T-helper 2 cell treated with Interferon-gamma antibody and Interleukin-4, amounts not matched to agents 5 μg/mL and 100 μg/mL, for 36 hours (primary cell): ENCODE measurements at places on chromosomes 2 and 18.

- no peak for DNase-seq
Measured at GRCh38 chr18:10840743-10841142, 308.6 kb downstream of the PIEZO2 start.

DNA sequence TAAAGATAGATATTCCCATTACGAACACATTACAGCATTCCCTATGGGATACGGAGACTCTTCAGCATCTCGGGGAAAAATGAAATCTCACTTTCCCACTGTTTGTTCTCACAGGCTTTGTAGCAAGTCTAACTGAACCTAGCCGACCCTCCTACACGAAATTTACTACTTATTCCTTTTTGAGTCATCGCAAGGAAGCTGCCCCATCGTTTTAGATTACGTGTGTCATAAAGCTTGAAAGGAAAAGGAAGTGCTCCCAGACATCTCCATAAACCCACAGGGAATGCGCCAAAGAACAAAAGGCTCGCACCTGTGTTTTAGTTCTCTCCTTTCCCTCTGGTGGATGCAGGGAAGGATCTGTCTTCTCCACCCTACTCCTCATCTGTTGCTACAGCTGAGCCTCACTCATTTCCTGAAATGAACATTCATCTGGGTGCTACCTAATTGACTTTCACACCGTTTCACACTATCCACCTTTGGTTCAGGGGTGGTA, 76.2 kb upstream of the STK39 start:
- DNase-seq = no peak

DNA sequence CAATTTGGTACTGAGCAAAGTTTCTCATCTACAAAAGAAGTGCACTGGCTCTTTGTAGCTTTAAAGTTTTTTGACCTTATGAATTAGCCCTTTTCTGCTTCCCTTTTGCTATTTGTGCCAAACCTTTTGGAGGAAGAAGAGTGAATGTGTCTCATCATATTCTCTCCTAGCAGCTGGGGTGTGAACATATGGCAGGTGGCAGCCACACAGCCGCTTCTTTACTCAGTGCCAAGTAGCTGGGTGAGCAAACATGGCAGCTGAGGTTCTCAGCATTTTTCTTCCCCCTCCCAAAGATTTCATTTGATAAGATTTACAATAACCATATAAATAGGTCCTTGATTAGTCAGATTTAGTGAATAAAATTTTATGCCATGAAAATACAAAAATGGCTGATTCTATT, 46.7 kb upstream of the STK17B start:
- DNase-seq = no peak

DNA sequence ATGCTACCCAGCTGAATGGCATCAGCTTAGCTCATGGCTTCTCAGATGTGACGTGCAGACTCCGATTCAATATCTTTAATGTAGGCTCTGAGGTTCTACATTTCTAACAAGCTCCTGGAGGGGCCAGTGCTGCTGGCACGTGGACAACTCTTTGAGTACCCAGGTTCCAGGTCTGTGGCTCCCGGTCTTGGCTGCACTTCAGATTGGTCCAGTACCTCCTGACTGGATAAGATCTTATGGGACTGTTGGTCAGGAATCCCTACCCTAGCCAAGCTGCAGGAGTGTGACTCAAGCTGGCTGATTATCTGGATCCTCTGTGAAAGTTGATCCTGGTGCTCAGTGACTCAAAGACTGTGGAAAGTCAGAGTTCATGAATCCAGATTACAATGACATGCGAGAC, 222.1 kb downstream of the ANKRD30B start:
- DNase-seq = no peak

DNA sequence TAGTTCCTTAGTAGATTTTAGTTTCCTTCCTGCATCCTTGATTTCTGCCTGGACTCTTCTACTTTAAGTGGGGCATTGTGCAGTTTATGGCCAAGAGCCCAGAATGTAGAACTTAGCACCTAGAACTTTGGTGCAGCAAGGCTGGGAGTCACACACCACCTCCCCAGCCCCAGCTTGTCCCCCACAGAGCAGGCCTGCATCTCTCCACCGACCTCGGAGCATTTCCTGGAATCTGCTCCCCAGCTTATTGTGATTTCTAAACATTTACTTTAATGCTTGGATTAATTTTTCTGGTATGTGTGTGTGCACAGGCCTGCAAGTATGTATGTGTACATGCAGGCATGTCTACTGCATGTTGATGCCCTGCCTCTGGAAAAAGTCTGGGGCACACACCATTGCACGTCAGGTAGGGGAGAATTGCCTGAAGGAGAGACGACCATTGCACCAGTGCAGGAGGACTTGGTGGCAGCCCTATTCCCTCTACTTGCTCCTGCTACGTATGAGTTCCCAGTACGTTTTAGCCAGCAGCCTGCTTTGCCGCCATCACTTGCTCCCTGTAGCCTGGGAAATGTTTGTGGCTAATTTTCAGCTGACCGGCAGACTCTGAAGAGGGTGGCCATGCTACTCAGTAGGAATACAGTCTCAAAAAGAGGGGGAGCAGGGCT, 419.9 kb upstream of the HS6ST1 start:
- no peak for DNase-seq

GRCh38 chr2:156087875-156088274, 244.6 kb downstream of the NR4A2 start:
- no peak for DNase-seq

DNA sequence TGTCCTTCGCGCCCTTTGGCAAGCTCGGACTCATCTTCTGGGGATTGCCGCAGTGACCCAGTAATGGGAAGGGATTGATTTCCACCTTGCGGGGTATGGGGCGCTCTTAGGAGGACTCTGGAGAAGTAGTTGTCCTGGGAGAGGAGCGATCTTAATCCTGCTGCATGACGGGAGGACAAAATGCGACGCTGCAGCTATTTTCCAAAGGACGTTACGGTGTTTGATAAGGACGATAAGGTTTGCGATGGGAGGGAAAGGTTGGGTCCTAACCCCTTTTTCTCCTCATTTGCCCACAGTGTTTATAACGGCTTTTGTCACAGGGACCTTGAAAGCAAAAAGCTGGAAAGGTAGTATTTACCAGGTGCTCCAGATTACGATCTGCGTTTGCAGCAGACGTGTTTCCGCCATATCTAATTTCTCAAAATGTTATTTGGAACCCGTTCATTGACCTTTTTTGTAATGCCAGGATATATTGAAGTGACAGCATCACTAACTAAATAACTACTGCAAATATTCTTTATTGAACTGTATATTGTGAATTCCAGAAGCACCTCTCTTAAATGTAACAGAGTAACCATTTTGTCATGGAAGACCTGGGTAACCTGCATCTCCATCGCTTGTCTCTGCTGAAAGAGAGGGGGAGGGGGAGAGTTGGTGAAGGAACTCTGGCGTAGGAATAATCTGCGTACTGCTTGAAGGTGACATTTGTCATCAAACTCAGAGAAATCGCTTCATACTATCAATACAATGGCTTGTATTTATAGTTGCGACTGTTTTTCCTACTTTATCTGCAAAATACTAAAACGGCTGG, 590 bp downstream of the MDH1 start:
- DNase-seq = peak; percentile 5

DNA sequence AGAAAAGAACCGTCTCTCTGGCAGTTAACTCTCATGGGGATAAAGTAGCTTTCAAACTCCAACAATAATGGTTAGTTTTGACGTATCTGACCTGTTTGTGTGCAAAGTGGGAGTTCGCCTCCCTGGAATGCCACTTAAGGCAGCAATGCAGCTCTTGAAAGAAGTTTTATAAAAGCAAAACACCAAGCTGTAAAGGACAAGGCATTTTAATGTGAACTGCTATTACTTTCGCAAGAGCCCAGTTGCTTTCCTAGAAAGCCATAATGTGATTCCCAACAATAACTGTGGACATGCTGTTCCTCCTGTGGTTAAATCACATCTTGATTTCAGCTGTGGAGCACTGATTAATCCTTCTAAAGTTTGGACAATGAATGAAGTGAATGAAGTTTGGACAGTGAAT, 303.7 kb downstream of the PTPRM start:
- no peak for DNase-seq

GRCh38 chr2:43274055-43274454, 47.6 kb upstream of the ZFP36L2 start:
- DNase-seq = no peak

DNA sequence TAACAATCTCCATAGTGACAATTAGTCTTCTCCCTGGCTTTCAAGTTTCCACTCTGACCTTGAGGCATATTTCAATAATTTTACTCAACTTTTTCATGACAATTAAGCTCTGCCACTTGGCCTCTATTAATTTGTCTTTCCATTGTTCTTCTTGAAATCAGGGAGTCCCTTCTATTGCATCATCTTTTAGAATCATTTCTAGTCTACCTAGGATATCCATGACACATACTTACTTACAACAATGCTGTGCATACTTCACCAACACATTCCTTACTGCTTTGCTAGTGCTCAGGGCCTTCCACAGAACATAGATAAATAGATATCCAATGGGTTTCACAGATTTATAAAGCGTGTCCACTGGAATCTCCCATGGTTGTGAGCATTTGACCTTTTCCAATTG, 331.5 kb upstream of the LRP1B start:
- no peak for DNase-seq

DNA sequence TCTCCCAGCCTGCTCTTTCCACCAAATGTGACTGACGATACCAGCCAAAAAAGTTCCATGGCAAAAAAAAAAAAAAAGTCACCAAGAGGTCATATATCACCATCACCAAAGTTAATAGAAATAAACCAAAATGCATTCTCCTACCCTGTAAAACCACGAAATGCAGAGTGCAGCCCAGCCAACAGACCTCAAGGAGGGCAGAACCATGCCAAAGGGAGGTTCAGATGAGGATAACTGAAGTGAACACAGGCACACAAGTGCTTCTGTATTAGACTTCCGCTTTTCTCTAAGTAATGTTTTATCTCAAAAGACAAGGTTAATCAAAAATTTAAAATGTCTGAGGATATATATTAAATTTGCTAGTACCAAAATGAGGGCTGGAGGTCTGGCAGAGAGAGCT, 5.5 kb downstream of the SERPINE2 start:
- DNase-seq = no peak

GRCh38 chr2:63544017-63544627, 44.2 kb downstream of the WDPCP start:
- no peak for DNase-seq

- DNase-seq = no peak
Measured at GRCh38 chr2:30612371-30612770, 165.3 kb downstream of the LCLAT1 start.
